Activated CD8-positive, alpha-beta T cell treated with anti-CD3 and anti-CD28 coated beads for 36 hours (primary cell): ENCODE measurements at places on chromosomes 6 and 20.

DNA sequence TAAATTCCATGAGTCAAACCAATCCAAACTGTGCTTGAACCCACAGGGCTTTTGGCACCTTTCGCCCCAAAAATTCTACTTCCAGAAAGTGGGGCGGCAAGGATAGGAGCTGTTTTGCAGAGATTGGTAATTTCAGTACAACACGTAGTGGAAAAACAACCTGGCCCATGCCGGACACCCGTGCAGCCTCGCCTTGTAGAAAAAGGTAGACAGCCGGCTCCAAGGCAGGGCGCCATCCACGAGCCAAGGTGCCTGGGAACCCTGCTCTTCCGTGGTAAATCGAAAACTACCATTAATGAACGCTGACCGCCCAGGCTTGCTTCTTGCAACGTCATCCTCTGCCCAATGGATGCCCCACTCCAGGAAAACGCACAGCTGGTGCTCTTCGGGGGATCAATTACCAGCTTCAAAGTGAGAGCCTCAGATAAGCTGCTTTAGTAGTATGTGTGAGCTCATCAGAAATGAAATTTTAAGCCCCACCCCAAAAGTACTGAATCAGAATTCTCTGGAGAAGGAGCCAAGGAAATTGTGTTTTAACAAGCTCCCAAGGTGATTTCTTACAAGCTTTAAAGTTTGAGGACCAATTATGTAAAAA is 1.8 kb downstream of the OOEP start:
- DNase-seq = no peak

GRCh38 chr6:14762077-14762476 is 483.8 kb upstream of the JARID2 start:
- DNase-seq = no peak

DNA sequence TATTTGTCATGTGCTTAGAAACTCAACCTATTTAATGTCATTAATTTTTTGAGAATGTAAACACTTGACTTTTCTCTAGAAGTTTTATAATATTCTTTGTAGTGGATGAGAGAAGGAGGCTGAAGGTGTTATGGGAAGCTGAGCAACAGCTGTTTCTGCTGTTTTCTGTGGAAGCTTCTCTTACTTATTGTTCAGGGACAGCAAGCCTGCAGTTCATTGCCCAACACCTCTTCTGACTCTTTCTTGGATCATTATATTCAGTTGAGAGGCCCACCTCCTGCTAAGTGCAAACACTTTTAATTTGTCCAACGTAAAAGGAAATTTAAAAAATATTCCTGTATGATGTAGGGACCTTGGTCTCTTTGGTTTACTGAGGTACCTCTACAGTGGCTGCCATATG is 12.0 kb upstream of the ADGRF4 start:
- no peak for DNase-seq

- DNase-seq = no peak
These were observed 21.9 kb upstream of the TULP1 start for GRCh38 chr6:35534407-35535170.

GRCh38 chr20:18031050-18031449 is 26.7 kb downstream of the OVOL2 start:
- no peak for DNase-seq

GRCh38 chr20:5680192-5680591 is 70.0 kb upstream of the SHLD1 start:
- no peak for DNase-seq

DNA sequence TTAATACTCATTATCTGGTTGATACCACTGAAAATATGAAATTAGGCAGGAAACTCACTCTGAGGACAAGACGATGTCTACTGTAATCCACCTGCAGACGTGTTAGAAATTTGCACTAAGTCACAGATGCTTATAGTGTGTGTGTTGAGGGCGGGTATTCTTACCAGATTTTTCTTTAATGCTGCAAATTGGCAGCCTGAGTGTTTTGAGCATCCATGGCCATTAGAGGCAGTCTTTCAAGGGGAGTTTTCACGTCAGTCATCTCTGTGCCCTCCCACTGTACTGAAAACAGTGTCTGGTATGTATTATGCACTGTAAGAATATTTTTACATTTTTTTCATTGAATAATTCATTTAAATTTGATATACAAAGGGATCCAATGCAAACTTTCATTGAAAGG is 266.5 kb upstream of the QKI start:
- no peak for DNase-seq

GRCh38 chr6:7249946-7250643 is 62.9 kb downstream of the SSR1 start:
- no peak for DNase-seq

DNA sequence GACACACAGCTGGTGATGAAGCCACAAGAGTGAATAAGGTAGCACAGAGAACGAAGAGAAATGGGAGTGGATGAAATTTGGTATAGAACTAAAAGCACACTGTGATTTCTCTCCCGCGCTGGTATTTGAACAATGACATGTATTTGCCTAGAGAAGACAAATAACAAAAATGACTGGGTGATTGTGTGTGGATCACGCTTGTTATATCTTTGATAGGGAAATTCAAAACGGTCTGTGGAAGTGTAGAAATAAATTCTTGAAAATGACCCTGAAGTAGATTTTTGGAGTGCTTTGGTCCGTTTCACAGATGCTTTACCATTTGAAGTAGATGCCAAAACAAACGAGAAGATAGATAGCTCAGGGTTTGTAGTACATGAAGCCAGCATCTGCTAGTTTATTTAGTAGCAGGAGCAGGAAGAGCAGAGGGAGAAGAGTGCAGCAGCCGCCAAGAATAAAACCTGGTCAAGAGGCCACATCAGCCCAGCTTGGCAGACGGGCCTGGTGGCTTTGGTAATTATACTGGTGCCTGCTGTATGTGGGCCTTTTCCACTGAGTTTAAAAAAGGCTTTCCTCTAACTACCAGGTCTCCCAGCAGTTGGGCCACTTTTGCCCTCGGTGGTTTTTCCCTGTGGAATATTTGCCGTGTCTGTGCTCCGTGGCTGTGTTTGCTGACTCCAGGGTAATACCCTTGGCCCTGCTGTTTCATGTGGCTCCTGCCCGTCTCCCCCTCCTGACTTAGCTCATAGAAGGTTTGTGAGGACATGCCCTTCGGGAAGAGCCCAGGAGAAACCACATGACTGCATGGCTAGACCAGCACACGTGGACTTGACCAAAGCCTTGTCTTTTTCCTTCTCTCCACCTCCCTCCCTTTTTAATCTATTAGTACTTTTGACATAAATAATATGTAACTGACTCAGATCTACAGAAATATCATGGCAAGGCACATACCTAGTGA is 294.0 kb downstream of the SOX4 start:
- no peak for DNase-seq

- DNase-seq = no peak
These were observed 277.0 kb upstream of the PTCHD4 start for GRCh38 chr6:48388044-48388443.

- no peak for DNase-seq
These were observed 5.2 kb downstream of the RPS12 start for GRCh38 chr6:132819405-132820161.

DNA sequence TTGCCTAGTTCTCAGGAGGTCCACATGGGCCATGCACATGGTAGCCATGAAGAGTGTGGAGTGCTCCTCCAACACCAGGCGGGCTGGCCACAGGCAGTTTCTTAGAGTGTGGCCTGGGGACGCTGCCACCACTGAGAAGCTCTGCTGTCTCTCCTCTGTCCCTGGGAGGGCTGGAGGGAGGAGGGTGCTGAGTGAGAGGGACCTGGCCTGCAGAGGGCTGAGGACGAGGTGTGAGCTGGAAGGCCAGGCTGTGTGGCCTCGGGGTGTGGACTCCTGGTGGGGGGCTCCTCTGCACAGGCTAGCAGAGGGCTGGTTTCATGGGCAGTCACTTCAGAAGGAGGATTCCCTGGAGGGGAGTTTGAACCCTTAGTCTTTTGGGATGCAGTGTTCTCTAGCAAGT is 39.7 kb downstream of the SYNJ2 start:
- DNase-seq = no peak

GRCh38 chr20:48959899-48960550 is 38.5 kb downstream of the ARFGEF2 start:
- no peak for DNase-seq

GRCh38 chr6:23213193-23213592 is 643.8 kb downstream of the HDGFL1 start:
- DNase-seq = no peak

- peak; percentile 45 for DNase-seq
These were observed 822 bp downstream of the ELOVL4 start for GRCh38 chr6:79946272-79947190.

GRCh38 chr6:134962421-134962820 is 12.5 kb upstream of the ALDH8A1 start:
- DNase-seq = no peak

GRCh38 chr20:1802385-1803060 is 92.7 kb upstream of the SIRPA start:
- DNase-seq = peak; percentile 66
